ENCODE measurements at places on chromosomes 5 and 9.

DNA sequence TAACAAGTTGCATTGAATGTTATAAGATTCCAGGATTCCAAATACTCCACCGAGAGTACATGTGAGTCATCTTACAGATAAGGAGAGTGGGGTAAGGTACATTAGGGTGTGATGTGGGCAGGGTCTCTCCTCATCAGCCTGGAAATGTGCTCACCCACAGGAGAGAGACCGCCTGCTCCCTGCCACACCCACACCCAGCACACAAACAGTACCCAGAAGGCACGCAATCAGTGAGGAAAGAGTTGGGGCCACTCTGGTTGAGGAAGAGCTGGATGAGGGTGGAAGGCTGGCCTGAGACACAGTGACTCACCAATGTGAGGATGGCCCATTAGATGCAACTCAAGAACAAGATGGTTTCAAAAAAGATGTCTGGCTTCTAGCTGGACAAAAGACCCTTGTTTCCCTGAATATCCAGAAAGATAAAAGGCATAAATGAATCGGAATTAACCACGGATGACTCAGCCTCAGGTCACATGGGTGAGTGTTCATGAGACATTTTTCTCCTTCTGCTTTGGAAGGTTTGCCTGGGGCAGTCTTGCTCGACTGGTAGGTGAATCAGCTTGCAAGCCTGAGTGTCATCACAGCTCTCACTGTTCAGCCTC, 51.1 kb upstream of the LHFPL2 start:
- no peak for DNase-seq

DNA sequence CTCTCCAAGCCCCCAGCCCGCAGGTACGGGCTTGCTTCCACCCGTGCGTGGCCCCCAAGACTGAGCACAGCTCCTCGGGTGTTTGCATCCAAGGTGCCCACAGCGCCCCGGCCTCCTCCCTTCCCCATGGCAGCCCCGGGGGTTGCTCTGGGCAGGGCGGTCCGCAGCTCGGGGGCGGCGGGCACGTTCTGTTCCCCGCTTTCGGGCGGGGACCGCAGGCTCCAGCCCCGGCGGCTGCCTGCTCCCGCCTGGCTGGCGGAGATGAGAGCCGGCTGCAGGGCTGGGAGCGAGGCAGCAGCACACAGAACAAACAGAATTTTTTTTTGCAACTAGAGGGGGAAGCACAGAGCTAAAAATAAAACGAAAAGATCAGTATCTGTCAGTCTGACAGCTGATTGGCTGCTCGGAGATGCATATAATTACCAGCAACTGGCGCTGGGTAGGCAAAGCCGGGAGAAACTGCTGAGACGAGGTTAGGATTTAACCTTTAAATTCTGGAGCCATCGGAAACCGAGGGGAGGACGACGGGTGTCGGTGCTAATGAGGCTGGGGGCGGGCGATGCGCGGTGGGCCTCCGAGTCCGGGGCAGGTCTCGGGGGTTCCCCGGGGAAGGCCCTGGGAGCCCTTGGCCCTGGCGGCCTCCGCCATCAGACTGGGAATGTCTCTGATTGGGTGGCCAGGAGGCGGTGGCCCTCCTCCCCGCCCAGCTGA, 142.7 kb upstream of the IER5L start:
- peak; percentile 50 for DNase-seq

DNA sequence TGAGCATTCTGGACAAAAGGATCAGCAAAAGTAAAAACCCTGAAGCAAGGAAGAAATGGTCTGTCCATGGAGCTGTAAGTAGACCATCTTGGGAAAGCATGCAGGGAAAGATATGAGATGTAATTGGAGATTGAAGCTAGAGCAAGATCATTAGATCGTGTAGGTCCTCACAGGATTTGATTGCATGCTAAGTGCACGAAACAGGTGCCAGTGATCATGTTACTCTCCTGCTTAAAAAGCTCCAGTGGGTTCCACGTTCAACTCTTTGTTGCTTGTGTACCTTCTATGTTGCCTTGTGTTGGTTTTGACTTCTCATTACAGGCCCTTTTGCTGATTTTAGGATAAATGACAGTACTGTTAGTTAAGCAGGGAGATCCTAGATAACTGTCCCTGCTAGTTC, 442.0 kb downstream of the DMRT2 start:
- DNase-seq: no peak

- DNase-seq: no peak
Measured at GRCh38 chr5:31692561-31693221, 53.8 kb downstream of the PDZD2 start.

DNA sequence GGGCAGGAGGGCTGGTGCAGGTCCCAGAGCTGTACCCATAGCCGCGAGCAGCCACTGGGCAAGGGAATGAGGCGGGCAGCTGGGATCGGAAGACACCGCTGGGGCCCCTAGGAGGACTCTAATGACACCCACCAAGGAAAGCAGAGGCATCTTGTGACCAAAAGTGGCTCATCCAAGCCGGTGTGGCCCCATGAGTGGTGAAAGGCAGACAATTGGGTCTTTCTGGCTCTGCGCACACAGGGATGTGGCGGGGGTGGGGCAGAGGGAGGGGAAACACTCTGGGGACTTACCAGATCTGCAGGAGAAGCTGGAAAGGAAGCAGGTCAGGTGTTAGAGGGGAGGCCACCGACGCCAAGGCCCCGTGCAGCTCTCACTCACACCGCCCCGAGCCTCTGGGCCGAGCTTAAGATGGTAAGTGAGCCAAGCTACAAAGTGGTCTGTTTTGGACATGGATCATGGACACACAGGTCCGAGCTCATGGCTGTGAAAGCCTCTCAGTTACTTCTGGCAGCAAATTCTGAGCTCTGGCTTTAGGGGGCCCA, 42.3 kb upstream of the SARDH start:
- no peak for DNase-seq

- DNase-seq: no peak
Measured at GRCh38 chr9:17761984-17762676, 183.3 kb downstream of the SH3GL2 start.

GRCh38 chr5:147784146-147784987, 1.8 kb upstream of the JAKMIP2 start:
- DNase-seq: no peak

DNA sequence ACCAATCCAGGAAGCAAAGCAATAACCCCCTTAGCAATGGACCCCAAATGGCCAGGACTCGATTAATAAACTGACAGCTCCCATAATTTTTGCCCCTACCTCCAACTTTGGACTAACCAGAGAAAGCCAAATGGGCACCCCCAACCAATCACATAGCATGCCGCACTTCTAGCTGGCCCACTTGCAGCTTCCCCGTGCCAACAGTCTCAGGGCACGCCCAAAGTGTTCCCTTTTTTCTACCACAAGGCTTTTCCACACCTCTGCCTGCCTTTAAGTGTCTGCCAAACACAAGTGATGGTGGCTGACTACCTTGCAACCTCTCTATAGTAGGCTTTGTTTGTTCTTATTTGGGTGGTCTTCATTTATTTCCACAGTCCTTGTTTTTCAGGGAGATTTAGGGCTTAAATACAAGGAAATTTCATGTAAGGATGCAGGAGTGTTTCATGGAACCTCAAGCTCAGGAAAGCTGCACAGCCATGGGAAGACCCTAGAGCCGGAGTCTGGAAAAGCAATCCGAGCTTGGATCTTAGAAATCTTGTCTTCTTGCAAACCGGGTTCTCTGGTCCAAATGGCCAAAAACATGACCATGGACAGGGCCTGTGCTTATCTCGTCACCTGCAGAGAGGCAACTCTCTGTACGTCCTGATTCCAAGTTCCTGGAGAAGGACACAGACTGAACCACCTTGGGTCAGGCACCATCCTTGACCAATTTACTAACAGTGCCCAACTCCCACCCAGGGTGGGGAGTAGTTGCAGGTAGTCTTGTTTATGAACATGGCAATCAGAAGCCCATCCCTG, 89.2 kb downstream of the THBS4 start:
- no peak for DNase-seq

DNA sequence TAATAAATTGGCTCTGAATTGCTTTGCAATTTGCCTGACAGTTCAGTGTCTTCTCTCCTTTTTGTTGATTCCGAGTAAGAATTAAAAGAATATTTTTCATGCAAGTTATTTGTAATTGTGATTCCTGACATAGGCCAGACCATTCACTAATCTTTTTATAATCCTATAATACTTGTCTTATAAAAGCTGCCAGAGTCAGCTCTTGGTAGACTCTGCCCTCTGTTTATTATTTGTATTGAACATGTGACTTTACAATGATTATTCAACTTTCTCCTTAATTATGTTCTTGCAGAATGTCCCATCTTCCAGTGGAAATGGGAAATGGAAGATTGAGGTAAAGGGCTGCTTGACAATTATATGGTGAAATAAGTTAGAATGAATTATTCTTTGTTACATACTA, 121.0 kb downstream of the SV2C start:
- DNase-seq: no peak

DNA sequence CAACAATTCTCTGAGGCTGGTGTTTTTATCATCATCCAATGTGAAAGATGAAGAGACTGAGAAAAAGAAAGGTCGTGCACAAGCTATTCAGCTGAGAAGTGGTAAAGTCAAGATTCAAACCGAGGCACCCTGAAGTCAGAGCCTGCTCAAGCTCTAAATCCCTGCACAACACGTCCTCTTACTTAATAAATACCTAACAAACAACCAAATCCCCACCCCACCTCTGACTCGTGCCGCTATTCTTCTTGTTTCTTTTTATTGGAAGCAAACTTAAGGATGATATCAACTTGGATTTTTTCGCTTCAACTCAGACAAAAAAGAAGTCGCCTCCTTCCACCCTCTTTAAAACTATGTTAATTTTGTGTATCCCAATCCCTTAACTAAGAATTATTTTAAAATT, 140.2 kb downstream of the CEP120 start:
- no peak for DNase-seq

Data from activated naive CD4-positive, alpha-beta T cell treated with anti-CD3 and anti-CD28 coated beads, Interleukin-2, amount 50 U/mL, for 16 hours (primary cell).